Right renal cortex interstitium (tissue), 3 donors: ENCODE measurements at places on chromosomes 2 and 18. TPM values are rescaled to one million over a fixed set of nuclear protein-coding genes. Genes with fewer than 3 reads are reported as not detected.

- DNase-seq = no peak
Observed at GRCh38 chr2:111668741-111669140, 215.3 kb downstream of the ANAPC1 start.

AMER3 gene
- 0.01 TPM for polyA plus RNA-seq

DNA sequence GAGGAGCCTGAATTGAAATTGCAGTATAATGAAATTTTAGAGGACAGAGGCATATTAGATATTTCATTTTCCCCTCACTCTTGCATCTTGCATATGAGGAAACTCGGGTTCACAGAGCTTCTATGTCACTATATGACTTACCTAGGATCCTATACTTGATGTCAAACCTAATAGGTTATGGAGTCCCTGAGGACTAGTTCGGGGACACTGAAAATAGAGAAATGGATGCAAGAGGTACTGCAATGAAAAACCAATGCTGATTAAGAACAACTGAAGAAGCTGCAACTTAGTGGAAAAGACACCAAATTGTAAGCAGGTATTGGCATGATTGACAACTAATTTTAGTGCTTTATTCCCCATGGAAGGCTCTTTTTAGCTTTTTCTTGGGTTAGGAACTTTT is 210.1 kb downstream of the IKZF2 start:
- DNase-seq = no peak

DNA sequence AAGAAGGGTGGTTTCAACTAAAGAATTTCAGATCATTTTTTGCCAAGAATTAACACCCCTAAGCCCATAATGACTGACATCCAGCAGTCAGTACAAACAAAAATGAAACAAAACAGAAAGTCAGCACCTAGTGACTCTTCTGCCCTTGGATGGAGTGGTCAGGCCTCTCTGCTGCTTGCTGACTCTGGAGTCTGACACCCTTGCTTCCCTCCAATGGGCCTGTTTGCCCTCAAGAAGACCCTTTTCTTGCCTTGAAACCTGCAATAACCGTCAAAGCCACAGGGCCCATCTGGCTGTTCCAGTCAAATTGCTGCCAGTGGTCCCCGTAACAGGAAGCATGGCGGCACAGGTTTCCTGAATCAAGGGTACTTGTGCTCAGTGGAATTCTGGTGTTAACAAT is 27.2 kb upstream of the CYTIP start:
- no peak for DNase-seq

DNA sequence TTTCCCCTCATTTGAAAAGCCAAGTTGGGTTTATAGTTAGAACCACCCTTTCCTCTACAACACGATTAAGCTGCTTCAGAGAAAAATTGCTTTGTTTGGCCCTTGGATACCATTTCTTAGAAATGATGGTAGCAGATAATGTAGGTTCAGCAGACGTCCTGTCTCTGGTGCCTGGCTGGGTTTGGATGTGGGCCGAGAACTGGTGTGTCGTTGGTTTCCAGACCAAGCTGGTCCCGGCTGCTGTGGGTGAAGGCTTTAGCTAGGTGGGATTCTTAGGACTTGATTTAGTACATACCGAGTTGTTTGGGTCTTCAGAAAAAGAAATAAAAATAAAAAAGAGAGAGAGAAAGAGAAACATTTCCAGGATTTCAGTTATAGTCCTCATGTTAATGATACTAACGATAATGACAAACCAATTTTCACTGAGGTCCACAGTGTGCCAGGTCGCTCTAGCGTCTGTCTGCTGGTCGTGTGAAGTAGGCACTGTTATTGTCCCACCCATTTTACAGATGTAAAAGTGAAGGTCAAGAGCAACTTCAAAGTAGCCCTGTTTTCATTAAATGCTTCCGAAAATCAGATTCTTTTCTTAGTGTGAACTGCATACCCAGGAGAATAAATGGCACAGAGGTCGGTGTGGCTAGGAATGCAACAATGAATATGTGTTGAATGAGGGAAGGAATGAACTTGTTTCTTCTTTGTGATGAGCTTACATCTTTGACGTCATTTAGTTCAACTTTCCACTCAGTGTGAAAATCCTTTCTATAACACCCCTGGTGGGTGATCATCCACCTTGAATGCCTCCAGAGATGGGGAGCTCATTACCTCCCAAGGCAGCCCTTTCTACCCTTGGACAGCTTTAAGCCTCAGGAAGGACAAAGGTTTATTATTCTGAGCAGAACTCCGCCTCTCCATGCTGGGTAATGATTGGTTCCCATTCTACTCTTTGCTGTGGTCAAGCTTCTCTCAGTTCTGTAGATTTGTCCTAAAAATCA is 115.9 kb downstream of the INHBB start:
- DNase-seq = no peak

- no peak for DNase-seq
Observed at GRCh38 chr2:205475416-205475768, 206.9 kb upstream of the NRP2 start.

DNA sequence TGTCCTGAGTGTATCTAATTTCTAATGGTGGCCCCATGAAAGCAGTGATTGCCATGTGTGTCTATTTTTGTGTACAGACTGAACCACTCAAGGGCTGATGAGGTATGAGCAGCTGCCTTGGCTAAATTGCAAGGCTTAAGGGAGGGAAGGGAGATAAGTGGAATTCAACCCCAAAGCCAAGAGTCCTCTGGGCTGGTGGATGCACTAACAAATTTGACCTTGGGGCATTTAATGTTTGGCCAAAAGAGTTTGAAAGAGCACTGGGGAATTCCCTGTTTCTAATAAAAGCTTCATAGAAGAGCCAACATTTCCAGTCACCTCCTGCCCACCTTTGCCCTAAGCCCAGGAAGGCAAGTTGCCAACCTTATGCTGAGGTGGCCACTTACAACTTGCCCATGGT is 172.1 kb downstream of the SETBP1 start:
- DNase-seq = no peak

BOLL gene
- not detected for polyA plus RNA-seq
